ENCODE measurements at places on chromosomes 5 and 9.
A peak's percentile ranks its signal among the peaks of the same experiment; 100 is the strongest.

DNA sequence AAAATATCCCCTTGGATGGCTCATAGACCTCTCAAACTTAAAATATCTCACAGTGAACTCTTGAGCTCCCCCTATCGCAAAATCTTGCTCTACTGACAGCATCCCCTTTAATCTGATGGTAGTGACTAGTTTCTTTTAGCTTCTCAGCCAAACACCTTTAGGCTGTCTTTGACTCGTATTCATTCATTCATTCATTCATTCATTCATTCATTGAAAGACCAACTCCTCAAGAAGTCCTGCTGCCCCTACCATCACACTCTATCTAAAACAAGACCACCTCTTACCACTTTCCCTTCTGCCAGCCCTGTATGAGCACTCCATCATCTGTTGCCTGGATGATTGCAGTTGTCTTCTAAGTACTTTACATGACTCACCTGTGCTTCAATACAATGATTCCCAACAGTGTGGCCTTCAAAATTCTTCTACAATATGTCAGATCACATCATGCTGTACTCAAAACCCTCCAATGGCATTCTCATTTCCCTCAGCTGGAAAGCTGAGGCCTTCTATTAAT lies 46.8 kb downstream of the ITGA2 start:
- DNase-seq = no peak

- DNase-seq = no peak
Observed at GRCh38 chr5:138457531-138458275, 7.6 kb upstream of the EGR1 start.

DNA sequence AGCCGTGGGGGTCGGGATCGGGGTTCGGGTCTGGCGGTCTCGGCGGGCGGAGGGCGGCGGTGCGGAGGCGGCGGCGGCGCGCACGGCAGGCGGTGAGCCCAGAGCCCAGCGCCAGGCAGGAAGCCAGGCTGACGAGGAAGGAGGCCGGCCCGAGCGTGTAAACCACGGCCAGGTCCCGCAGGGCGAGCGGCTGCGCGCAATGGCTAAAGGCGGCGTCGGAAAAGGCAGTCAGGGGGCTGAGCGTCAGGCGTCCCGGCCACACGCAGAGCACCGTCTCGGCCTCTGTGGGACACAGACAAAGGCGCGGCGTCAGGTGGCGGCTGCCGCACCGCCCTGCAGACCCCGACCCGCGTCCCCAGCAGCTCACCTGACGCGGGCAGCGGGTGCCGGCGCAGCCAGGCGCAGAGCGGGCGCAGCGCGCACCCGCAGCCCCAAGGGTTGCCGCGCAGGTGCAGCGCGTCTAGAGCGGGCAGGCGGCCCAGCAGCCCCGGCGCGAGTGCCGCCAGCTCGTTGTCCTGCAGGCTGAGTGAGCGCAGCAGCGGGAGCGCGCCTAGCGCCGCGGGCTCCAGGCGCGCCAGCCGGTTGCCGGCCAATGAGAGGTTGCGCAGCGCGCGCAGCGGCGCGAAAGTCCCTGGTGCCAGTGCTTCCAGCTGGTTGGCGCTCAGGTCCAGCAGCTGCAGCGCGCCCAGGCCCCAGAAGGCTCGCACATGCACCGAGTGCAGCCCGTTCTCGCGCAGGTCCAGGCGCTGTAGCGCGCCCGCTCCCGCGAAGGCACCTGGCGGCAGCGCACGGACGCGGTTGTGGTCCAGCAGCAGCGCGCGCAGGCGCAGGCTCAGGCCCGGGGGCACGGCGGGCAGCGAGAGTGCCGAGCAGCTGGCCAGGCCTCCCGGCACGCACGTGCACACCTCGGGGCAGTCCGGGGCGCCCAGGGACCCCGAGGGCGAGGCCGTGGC lies 671 bp downstream of the LRRC26 start:
- no peak for DNase-seq

GRCh38 chr9:91897201-91897600 lies 52.8 kb downstream of the ROR2 start:
- DNase-seq = no peak

DNA sequence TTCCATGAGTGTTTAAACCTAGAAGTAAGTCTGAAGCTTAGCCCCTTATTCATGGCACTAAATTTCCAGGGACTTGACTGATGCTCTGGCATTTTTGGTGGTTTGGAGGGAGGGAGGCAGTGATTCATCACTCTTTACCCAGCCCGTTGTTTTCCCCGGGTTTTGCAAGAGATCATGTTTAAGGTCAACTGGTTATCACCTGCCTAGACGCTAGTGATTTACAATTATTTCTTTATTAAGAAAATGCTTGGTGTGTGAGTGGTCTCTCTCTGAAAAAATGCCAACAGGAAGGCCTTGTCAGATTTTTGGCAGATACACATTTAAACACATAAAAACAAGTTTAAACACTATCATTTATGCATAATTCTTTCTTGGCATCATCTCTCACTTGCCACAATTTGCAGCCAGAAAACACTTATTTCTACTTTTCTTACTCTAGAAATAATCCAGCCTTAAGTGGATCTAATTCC lies 737.9 kb upstream of the ZNF608 start:
- DNase-seq = peak; percentile 56

GRCh38 chr5:161027763-161028162 lies 175.8 kb upstream of the ATP10B start:
- no peak for DNase-seq

DNA sequence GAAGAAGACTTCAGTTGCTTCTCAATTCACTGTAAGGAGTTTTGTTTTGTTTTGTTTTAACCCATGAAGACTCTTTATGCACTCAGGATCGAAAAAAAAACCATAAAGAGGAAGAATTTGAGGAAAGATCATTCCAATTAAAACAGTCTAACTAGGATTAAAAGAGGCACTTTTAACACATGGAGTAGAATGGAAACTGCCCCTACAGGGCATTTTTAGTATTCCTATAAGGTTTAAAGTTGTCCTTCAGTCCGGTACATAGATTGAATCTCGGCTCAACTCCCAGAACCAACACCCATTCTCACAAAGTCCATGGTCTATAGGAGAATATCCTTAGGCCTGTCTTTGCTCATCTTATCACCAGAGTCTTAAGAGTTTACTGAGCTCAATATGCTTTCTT lies 469.6 kb downstream of the DTWD2 start:
- no peak for DNase-seq

GRCh38 chr9:128390813-128391711 lies 19.9 kb downstream of the URM1 start:
- DNase-seq = no peak

DNA sequence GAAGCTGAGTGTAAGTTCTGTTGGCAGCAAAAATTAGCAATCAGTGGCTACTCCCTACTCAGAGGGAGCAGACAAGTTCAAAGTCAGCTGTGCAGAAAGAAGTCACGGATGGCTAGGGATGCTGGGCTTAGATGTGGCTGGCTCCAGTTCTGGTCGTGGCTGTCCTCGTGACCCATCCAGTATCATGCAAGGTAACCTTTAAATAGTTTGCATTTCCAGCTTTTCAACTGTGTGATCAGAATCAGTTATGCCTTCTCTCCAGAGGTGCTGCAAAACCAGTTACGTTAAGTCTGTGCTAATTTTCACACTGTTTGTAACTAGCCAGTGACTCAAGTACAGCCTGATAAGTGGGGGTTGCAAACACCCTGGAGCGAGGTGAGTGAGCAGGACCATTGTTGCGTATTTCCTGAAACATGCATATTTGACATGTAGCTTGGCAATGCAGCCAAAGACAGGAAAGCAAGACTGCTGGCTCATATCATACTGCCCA lies 302.4 kb downstream of the ATPSCKMT start:
- no peak for DNase-seq

GRCh38 chr5:95424526-95424925 lies 33.4 kb downstream of the FAM81B start:
- no peak for DNase-seq

DNA sequence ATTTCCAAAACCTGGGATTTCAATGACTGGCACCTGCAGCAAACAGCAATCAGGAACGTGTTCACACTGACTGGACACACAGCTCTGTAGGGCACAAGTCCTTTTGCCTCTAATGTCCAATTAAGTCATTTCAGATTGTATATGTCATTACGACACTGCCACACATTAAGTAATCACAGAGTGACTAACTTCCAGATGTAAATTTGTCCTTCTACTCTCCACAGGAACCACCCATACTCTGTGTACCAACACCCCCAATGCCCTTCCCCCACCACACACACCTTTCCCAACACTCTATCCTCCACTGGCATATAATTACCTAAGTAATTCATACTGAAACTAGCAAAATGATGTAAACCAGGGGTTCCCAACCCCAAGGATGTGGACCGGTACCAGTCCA lies 30.5 kb downstream of the LARS1 start:
- no peak for DNase-seq

Measured in SJSA1 (cell line).